MCF 10A (cell line): ENCODE measurements at places on chromosomes 13 and 19. TPM values are rescaled to one million over a fixed set of nuclear protein-coding genes. Genes with fewer than 3 reads are reported as not detected.
A peak's percentile ranks its signal among the peaks of the same experiment; 100 is the strongest.

GRCh38 chr13:113273851-113274590, 23.0 kb upstream of the LAMP1 start:
- H3K4me3 ChIP-seq, result no peak overlapping the region
- no peaks in the 10 kb centered on the region for H3K27me3 ChIP-seq
- no peak for DNase-seq
- no peaks in the 10 kb centered on the region for H3K4me1 ChIP-seq
- no peak overlapping the region for H3K27ac ChIP-seq
- H3K36me3 ChIP-seq, result peaks cover 25% of the 10 kb centered on the region

- H3K4me1 ChIP-seq, result no peaks in the 10 kb centered on the region
- H3K36me3 ChIP-seq, result no peaks in the 10 kb centered on the region
- H3K27me3 ChIP-seq, result no peaks in the 10 kb centered on the region
- no peak overlapping the region for H3K27ac ChIP-seq
- no peak overlapping the region for H3K4me3 ChIP-seq
These were observed 46.8 kb downstream of the FAM124A start for GRCh38 chr13:51269039-51269438.

GRCh38 chr19:18086590-18087138, at the start of gene IL12RB1:
IL12RB1 (minus strand) TSS chr19:18086934; CDS start chr19:18086823, 111 bp downstream.
- no peaks in the 10 kb centered on the region for H3K36me3 ChIP-seq
- H3K27ac ChIP-seq, result no peak within 1 kb of the TSS
- no peak for DNase-seq
- H3K4me1 ChIP-seq, result no peaks in the 10 kb centered on the region

DNA sequence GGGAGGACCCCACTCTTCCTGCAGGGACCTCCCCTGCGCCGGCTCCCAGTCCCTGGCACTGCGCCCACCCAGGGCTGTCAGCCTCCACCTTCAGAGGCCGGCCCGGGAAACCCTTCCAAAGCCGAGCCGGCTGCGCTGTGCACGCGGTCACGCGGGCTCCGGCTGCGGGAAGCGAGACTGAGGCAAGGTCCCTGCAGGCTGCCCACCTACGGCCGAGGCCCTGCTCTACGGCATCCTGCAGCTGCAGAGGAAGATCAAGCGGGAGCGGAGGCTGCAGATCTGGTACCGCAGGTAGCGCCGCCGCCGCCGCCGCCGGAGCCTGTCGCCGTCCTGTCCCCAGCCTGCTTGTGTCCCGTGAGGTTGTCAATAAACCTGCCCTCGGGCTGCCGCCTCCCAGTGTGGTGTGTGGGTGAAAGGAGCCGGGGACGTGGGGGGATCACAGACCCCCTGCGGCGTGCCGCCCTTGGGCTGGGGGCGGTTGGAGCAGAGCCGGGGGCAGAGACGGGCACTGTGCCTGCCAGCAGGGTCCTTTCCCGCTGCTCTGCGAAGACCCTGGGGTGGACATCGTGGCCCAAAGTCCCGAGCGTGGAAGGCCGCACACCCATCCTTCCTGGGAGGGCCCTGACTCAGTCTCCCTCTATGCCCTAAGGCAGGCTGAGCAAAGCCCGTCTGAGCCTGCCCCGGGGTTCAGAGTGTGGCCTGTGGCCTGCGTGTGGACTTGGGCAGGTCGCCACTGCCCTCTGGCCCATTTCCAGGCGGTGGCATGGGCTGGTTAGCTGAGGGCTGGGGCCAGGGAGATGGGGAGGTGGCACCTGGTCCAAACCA, 5.9 kb downstream of the GAMT start:
- no peaks in the 10 kb centered on the region for H3K27me3 ChIP-seq
- DNase-seq, result no peak
- H3K4me1 ChIP-seq, result no peaks in the 10 kb centered on the region
- no peak overlapping the region for H3K27ac ChIP-seq

DNA sequence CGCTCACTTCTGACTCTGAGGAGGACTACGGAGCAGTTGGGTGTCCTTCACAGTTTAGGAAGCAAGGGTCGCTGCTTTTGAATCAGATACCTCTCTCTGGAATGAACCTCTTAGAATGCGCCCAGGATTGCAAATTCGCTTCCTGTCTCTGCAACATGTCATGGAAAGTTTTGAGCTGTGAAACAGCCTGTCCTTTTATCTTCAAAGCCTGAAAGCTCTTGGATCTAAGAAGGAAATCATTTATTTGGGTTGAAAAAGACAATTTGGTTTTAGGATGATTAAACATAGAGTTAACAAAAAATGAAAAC, 134.1 kb downstream of the KATNAL1 start:
- no peaks in the 10 kb centered on the region for H3K36me3 ChIP-seq
- H3K4me3 ChIP-seq, result no peak overlapping the region
- no peak for DNase-seq
- H3K27ac ChIP-seq, result no peak overlapping the region
- no peaks in the 10 kb centered on the region for H3K27me3 ChIP-seq

DNA sequence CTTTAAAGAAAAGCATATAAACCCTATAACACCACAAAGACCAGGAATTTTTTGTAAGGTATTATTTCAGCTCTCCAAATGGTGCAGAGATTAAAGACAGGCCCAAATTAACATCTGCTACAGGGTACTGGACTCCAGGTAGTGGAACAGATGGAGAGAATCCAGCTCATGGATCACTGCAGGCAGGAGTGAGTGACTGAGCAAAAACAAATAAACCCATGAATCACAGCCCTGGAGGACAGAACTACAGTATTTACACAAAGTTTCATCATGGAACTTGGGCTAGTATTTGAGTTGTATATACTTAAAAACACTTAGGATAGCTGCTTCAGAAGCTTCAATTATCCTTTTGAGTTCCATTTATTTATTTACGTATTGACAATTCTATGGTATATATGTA, 132.8 kb upstream of the SPRY2 start:
- H3K27me3 ChIP-seq, result no peaks in the 10 kb centered on the region
- H3K27ac ChIP-seq, result peak overlapping the region; percentile 93
- no peaks in the 10 kb centered on the region for H3K36me3 ChIP-seq
- peak; percentile 87 for DNase-seq

GRCh38 chr19:31092274-31092673, 257.0 kb downstream of the TSHZ3 start:
- no peaks in the 10 kb centered on the region for H3K4me1 ChIP-seq
- DNase-seq, result no peak
- H3K4me3 ChIP-seq, result no peak overlapping the region
- no peaks in the 10 kb centered on the region for H3K27me3 ChIP-seq

- H3K4me1 ChIP-seq, result peaks cover 7% of the 10 kb centered on the region
- no peak for DNase-seq
- H3K4me3 ChIP-seq, result no peak overlapping the region
- H3K36me3 ChIP-seq, result no peaks in the 10 kb centered on the region
- no peaks in the 10 kb centered on the region for H3K27me3 ChIP-seq
These were observed 15.4 kb downstream of the CEBPA start for GRCh38 chr19:33286899-33287298.

DNA sequence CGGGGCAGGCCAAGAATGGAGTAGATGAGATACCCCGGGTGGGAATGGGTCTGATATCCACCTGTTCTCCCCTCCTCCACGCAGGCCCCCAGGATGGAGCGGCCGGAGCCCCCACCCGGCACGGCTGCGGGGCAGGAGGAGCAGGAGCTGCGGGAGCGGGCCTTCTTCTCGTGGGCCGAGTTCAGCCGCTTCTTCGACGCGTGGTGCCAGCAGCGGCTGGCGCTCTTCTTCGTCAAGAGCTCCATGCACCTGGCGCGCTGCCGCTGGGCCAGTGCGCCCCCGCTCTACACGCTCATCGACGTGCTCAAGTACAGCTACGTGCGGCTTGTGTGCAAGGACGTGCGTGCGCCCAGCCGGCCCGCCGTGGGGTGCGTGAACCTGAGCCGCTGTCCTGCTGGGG, 1.2 kb downstream of the ZSWIM9 start:
- peak overlapping the region; percentile 90 for H3K4me3 ChIP-seq
- peaks cover 18% of the 10 kb centered on the region for H3K36me3 ChIP-seq
- peaks cover 19% of the 10 kb centered on the region for H3K4me1 ChIP-seq
- H3K27ac ChIP-seq, result no peak overlapping the region
- DNase-seq, result no peak
- H3K27me3 ChIP-seq, result no peaks in the 10 kb centered on the region

DNA sequence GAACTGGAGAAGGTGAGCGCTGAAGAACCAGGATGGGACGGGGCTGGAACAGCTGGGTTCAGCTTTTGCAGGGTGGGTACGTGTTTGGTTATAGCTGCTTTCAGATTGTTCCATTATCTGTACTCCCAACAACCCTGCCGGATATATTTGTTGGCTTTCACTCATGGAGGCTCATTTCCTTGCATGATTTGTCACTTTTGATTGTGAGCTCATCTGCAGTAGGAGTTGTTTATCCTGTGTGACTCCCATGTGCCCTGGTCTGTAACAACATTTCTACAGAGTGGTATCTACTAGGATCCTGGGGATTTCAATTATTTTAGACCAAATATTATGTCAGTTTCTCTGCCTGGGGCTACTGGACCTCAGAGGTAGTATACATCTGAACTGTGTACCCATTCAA, 5.4 kb downstream of the ARL11 start:
- no peak overlapping the region for H3K27ac ChIP-seq
- no peaks in the 10 kb centered on the region for H3K27me3 ChIP-seq
- no peaks in the 10 kb centered on the region for H3K36me3 ChIP-seq
- H3K4me3 ChIP-seq, result no peak overlapping the region

DNA sequence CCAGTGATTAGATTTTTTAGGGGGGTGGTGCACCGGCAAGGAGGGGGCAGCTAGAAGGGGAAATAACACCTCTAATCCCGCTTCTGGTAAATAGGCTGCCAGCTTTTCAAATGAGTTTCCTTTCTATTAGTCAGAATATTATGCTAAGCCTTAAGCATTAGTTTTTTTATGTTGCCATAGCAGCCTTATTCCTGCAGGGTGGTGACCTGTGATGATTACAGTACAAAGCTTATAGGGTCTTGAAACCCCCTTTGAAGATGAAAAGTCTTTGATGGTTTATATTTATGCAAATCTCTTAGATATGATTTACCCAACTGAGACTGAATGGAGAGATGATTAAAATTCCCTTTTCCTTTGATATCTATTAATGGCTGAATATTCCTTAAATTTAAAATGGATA, 109.8 kb downstream of the ZIC5 start:
- H3K27ac ChIP-seq, result no peak overlapping the region
- H3K27me3 ChIP-seq, result no peaks in the 10 kb centered on the region
- no peak overlapping the region for H3K4me3 ChIP-seq
- H3K36me3 ChIP-seq, result no peaks in the 10 kb centered on the region
- H3K4me1 ChIP-seq, result no peaks in the 10 kb centered on the region
- DNase-seq, result no peak

DNA sequence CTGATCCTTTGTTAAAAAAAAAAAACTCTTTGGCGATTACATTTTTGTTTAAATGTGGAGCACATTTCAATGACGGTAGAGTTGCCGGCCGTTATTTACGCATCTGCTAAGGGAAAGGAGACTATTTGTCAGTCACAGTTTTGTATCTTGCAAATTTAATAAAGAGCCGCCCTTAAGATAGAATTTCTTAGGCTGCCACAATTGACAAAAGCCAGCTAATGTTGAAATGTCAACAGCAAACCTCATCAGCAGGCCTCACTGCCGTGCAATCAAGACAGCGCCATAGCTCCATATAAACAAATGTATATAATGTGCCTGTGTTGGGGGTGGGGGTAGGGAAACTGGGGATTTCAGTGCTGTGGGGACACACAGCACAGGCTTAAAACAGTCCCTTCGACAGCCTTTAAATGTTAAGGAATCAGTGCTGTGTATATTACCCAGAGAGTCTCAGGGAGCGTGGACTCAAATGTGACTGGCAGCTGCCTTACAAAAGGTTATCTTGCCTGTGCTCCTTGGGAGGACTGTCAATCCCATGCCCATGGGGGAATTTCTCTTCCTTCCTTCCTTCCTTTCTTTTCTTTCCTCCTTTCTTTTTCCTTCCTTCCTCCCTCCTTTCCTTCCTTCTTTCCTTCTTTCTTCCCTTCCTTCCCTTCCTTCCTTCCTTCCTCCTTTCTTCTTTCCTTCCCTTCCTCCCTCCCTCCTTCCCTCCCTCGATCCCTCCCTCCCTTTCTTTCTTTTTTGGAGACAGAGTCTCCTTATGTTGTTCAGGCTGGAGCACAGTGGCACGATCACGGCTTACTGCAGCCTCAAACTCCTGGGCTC, 108.0 kb downstream of the URI1 start:
- H3K27me3 ChIP-seq, result no peaks in the 10 kb centered on the region
- no peak for DNase-seq
- no peak overlapping the region for H3K27ac ChIP-seq
- H3K4me1 ChIP-seq, result no peaks in the 10 kb centered on the region
- H3K4me3 ChIP-seq, result no peak overlapping the region

DNA sequence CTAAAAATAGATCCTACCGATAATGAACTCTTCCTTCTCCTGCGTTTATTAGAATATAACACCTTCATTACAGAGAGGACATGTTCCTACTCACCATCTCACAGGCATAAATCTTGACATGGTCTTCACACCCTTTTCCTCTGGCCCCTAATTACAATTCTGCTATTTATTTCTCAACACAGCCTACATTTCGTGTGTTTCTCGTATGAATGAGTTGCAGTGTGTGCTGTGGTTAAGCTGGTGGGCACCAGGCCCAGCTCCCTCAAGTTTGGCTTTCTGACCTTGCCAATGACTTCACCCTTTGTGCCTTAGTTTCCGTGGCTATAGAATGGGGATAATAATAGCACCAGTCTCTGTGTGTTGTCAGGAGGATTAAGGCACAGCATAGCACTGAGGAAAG, 12.3 kb upstream of the KATNAL1 start:
- no peak overlapping the region for H3K27ac ChIP-seq
- DNase-seq, result no peak
- no peaks in the 10 kb centered on the region for H3K36me3 ChIP-seq
- H3K27me3 ChIP-seq, result no peaks in the 10 kb centered on the region

DNA sequence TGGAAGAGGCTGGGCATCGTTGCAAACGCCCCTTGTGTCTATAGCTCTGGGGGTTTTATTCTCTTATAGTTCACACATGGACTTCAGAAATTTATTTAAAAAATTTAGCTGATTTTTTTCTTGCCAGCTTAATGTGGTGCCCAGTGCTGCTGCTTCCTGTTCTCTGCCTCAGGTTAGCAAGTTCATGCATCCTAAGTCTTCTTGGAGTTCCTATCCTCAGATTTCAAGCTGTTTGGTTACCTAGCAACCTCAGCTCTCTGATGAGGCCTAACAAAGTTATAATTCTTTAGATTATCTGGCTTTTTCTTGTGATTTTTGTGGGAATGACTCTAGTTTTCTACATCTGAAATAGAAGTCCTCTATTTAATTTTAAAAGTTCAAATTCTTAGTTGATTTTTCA, 250.9 kb downstream of the MAB21L1 start:
- no peak for DNase-seq
- no peaks in the 10 kb centered on the region for H3K27me3 ChIP-seq
- no peak overlapping the region for H3K27ac ChIP-seq
- H3K36me3 ChIP-seq, result no peaks in the 10 kb centered on the region
- no peak overlapping the region for H3K4me3 ChIP-seq

- DNase-seq, result no peak
- H3K27ac ChIP-seq, result peak overlapping the region; percentile 99
- no peaks in the 10 kb centered on the region for H3K27me3 ChIP-seq
- H3K4me3 ChIP-seq, result peak overlapping the region; percentile 71
These were observed 703 bp upstream of the TPM4 start for GRCh38 chr19:16075430-16076153.

GRCh38 chr19:47226426-47227351, 4.3 kb downstream of the BBC3 start:
- no peak overlapping the region for H3K4me3 ChIP-seq
- H3K27ac ChIP-seq, result peak overlapping the region; percentile 35
- peaks cover 42% of the 10 kb centered on the region for H3K36me3 ChIP-seq
- DNase-seq, result peak; percentile 86

FGF14 gene
- 0.15 TPM in 1 of 2 replicates, not detected in the other for total RNA-seq

ATP8B3 gene
- total RNA-seq, result 5.6 and 9.3 TPM in 2 replicates

ZNF575 gene
- 0.81 and 1.1 TPM in 2 replicates for total RNA-seq

MEGF8 gene
- total RNA-seq, result 13.0 and 20.6 TPM in 2 replicates

PODNL1 gene
- total RNA-seq, result 0.25 and 0.51 TPM in 2 replicates
